ENCODE measurements at places on chromosomes 4 and X. TPM values are rescaled to one million over a fixed set of nuclear protein-coding genes. Genes with fewer than 3 reads are reported as not detected.

DNA sequence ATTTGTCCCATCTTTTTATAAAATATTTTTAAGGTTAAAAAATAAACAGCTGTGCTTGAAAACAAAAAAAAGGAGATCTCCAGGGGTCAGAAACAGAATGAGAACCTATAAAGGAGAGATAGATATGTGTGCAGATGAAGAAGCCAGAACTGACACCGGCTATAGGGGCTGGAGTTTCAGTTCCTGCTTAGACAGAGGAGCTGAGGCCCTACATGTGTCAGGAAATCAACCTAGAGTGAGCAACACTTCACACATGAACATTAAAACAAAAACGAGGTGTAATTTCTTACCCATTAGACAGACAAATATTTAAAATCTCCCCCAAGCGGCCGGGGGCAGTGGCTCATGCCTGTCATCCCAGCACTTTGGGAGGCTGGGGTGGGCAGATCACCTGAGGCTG, 17.8 kb upstream of the HUWE1 start:
- no peak for DNase-seq

DNA sequence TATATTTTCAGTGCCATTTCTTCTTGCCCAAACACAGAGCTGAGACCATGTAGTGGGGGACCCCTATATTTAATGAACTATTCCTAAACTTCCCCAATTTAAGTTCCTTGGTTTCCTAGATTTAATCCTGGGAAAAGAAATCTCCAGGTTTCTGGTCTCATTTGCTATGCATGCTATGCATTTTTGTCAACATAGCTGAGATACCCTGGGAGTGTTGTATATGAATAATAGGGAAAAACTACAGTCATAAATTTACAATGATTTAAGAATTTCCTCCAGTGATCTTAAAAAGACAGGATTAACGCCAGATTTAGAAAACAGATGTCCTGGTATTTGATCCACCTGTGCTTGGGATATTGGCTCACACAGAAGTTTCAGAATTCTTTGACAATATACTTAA, 136.8 kb upstream of the RAPGEF2 start:
- DNase-seq = no peak

DNA sequence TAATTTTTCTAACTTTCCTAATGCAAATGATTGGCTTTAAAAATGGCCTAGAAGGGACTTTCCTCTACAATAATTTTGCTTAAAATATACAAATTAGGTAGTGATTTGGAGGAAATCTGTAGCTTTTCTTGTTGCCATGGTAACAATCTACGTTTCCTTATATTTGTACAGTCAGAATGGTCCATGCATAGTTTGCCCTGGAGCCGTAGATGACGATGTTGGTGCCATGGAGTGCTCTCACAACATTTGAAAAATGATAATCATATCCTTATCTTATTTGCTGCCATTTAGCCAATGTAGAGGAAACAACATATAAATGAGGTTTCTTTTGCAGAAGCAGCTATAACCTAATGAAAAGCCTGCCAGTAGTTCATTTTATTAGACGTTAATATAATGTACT, 89.0 kb upstream of the NMU start:
- no peak for DNase-seq

DNA sequence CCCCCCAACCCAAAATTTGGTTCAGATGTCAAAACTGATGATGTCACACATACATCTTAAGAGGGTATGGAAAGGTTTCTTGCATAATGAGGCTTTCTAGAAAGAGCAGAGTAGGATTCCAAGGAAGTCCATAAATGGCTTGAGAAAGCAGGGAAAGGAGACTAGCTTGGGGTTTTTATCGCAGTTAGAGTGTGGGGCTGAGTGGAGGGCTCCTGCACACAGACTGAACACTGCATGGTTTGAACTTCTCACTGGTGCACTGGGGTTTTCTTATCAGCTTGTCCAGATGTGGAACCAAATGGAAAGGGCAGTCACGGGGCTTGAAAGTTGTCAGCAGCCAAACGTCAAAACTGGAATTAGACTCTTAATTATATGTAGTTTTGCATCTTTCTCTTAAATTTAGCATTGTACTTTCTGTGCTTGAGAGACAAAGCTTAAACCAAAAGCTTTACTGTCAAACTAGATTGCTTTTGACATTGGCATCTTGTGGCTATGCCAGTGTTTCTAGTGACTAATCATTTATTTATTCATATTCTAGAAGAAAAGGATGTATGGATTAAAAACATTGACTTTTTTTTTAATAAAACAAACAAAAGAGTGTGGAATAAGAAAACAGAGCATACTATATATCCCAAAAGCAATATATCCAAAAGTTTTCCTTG, 78.3 kb upstream of the STIM2 start:
- DNase-seq = no peak

DNA sequence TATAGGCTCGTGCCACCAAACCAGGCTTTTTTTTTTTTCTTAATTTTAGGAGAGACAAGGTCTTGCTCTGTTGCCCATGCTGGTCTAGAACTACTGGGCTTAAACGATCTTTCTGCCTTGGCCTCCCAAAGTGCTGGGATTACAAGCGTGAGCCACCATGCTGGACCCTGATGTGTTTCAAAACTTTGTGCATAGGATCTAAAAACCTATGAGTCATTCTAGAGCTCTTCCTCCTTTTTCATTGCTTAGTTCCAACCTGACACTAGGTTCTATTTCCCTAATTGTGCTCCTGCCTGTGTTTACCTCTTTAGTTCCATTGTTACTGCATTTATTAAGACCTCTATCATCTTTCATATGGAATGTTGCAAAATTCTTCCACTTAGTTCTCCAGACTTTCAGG, 57.3 kb downstream of the HPGD start:
- no peak for DNase-seq

DNA sequence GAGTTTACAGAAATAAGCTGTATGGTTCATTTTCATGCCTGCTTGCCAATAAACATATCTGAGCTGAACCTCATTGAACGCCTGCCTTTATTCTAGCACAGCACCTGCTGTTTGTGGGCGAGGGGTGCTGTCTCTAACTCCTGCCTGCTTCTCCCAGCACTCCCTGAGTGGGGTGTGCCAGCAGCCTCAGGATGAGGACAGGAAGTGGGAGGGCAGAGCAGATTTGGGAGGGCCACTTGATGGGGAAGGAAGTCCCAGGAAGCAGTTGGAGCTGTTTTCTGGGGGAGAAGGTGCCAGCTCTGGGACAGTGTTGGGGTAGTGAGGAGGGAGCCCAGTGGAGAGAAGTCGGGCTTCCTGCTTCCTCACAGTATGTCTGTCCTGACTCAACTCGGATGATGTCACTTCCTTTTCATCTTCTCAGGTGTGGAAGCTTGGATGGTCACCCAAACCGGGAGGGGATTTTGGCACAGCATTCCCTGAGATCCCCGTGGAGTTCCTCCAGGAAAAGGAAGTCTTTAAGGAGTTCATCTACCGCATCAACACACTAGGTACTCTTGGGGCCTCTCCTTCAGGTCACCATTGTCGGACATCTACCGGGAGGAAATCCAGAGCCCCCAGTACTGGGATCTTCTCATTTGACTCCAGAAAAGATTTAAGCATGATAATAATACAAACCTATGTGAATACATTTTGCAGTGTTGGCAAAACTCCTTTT, 29.0 kb upstream of the MSANTD1 start:
- DNase-seq = no peak

DNA sequence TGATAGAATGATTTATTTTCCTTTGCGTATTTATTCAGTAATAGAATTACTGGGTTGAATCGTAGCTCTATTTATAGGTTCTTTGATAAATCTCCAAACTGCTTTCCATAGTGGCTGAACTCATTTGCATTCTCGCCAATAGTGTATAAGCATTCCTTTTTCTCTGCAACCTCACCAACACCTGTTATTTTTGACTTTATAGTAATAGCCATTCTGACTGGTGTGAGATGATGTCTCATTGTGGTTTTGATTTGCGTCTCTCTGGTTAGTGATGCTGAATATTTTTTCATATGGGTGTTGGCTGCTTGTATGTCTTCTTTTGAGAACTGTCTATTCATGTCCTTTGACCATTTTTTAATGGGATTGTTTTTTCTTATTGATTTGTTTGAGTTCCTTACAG, 160.7 kb downstream of the MID1IP1 start:
- DNase-seq = no peak

DNA sequence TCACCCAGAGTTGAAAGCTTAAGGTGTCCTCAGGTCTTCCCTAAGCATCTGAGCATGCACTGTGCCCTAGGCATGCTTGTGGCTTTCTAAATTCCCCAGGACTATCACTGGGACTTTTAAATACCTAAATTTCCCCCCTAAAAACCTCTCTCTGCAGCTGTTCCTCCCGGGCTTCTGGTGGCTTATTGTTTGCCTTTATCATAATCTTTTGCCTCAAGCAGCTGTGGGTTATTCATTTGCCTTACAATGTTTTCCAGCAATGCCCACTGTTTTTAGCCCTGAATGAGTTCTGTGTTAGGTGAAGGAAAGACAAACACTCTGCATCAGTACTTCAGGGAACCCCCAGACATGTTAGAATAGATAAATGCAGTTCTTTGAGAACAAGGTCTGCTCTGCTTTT, 455.0 kb downstream of the ZIC3 start:
- no peak for DNase-seq

Gene AKAP4
- not detected for total RNA-seq

Gene KIF4A
- total RNA-seq = 4.6 TPM

GRCh38 chr4:40246011-40246900, 49.4 kb downstream of the RHOH start:
- DNase-seq = no peak

Gene TLR3
- not detected for total RNA-seq

Gene CLNK
- not detected for total RNA-seq

GRCh38 chrX:65781845-65782244, 114.4 kb downstream of the MSN start:
- DNase-seq = no peak

DNA sequence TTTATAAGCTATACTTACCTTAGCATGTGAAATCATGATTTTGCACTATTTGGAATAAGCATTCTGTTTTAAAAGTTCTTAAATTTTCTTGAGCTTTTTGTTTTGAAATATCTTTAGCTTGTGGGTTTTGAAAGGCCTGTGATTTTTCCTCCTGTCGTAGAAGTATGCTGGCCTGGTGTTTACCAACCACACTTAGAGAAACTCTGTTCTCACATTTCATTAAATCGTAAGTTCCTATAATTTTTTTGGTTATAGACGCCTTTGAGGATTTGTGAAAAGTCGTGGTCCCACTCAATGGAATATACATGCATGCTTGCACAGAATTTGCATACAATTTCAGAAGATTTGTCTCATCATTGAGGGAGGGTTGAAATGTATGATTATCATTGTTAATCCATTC, 63.6 kb downstream of the PDLIM5 start:
- DNase-seq = no peak

GRCh38 chrX:111129921-111130320, 33.9 kb downstream of the PAK3 start:
- no peak for DNase-seq

DNA sequence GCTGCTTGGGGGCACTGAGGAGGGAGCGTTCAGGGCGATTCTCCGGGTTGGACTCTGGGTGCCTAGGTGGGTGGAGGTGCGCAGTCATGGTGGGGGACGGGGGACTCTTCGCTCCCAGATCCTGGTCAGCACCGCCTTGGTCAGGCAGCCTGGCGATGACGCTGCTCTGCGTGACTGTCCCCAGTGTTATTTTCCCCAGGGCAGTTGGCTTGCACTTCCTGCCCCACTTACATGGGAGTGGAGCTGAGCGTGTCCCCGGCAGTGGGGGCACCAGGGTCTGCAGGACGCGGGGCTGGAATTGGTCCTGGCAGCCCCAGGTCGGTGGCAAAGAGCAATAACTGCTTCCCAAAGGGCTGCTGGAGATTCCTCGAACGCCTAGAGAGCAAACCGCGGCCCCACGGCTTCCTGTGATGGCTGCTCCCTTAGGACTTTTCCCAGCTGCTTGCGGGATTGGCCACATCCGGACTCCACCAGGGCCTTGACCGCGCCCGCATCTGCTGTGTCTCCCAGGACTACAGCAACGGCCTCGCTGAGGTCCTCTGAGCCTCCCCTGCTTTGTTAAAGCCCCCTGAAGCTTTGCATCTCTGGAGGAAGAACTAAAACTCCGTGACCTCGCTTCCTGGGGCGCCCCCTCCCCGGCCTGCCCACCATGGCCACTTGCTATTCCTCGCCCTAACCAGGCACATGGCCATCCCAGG, 35.3 kb upstream of the GPR78 start:
- DNase-seq = peak; percentile 40

GRCh38 chr4:128854433-128854832, 44.9 kb downstream of the JADE1 start:
- no peak for DNase-seq

Gene CPLX1
- total RNA-seq = 115 TPM

DNA sequence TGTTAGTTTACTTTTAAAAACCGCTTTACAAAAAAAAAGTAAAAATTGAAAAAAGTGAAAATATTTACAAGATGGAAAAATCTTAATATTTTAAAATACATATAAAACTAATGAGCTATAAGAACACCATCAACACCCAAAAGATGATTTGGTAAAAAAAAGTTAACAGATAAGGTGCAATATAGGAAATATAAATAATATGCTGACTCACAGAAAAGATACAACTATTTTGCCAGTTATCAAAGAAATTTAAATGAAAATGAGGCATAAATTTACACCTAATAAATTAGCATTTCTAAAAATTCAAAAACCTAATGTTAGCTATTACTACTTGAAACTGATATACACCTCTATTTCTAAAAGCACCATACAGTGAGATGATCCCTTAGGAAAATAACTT, 54.5 kb downstream of the BRWD3 start:
- no peak for DNase-seq

GRCh38 chrX:136794080-136794479, 13.3 kb upstream of the ARHGEF6 start:
- no peak for DNase-seq

Gene TMEM150C
- 5.1 TPM for total RNA-seq

- DNase-seq = no peak
Observed at GRCh38 chr4:75737398-75737797, 13.0 kb downstream of the USO1 start.

GRCh38 chrX:81957900-81958545, 756.1 kb downstream of the SH3BGRL start:
- DNase-seq = no peak

GRCh38 chr4:108730579-108730978, 32.3 kb downstream of the ETNPPL start:
- peak; percentile 44 for DNase-seq
